ENCODE measurements at places on chromosomes 3 and 15.

- no peak for DNase-seq
These were observed 4.4 kb upstream of the SLC6A1 start for GRCh38 chr3:10988001-10988665.

DNA sequence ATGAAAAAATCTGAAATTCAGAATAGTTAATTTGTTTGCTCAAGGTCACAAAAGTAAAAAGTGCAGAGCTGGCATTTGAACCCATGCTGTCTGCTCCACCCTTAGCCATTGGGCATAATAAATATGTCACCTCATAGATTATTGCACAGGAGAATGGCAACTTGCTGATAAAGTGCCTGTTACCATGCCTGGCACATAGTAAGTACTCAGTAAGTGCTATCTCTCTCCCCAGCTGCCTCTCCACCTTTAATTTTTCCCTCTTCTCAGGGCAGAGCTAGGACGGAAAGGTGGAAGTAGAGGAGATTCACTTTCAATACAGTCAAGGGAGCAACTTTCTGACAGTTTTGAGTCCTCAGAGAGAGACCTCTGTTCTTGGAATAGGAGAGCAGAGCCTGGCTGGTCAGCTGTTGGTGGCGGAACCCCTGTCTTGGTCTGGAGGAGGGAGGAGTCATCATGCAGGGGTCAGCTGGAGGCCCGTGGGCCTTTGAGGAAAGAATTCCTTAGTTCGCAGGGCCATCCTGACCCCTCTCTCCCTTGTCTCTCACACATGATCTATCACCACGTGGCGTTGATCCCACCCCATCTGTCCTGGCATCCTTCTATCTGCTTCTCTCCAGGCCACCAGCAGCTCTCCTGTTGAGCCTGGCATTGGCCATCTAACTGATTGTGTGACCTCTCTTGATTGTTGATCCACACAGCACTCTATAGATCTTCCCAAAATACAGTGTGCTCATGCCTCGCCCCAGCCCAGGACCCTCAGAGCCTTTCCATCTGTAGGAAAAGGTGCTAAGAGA is 149.3 kb downstream of the RPLP1 start:
- DNase-seq: no peak

GRCh38 chr15:51281368-51281967 is 56.9 kb downstream of the CYP19A1 start:
- DNase-seq: peak; percentile 36

DNA sequence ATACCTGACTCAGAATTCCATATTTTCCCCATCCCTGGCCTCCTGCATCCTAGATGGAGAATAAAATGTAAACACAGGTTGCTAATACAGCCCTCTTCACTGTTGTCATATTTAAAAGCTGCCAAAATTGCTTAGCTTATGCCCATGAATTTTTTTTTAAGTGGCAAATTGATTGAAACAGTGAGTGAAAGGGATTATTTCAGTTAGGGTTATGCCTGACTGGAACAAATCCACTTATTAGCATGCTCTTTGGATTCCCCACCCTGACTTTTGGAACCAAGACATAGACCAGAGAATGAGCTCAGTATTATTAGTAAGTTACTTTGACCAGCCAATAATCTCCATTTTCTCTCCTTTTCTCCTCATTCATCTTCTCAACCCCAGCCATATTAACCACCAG is 244.7 kb downstream of the FEZF2 start:
- no peak for DNase-seq

DNA sequence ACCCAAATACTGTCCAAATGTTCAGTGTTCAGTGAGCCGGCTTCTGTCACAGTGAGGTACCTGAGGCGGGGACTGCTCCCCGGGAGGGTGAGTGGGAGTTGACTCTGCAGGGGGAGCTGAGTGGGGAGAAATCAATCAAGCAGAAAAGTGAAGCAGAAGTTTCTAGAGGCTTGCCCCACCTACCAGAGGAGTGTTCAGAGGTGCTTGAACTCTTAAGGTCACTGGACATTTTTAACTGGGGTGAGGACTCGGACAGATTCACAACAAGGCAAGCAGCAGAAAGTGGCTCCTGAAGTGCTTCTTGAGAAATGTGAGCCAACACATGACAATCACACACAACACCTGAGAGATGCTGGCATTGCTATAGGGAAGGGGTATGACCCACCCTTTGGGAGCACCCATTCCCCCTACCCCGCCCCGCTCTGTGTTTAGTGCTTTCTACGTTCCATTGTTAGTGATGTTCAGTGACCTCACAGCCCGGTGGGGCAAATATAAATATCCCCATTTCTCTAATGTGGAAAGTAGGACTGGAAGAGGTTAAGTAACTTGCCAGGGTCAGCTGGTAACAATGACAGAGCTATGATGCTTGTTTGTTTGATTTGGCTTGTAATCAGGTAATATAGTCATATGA is 48.6 kb upstream of the AKAP13 start:
- DNase-seq: no peak

DNA sequence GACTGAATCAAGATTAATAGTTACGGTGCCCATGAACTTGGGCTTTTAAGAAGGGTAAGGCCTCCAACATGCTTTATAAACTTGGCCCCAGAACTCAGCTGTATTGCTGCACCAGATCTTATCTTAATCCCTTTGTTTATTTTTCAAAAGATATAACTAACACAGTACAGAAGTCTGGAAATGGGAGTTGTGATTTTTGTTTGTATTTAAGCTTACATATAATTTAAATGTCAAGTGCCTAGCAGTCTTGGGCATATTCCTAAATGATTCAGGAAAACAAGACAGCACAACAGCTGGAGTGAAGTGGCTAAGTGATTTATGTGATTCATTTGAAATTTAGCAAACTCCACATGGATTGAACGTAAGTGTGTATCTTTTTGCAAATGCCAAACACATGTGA is 56.2 kb downstream of the NBEAL2 start:
- no peak for DNase-seq

DNA sequence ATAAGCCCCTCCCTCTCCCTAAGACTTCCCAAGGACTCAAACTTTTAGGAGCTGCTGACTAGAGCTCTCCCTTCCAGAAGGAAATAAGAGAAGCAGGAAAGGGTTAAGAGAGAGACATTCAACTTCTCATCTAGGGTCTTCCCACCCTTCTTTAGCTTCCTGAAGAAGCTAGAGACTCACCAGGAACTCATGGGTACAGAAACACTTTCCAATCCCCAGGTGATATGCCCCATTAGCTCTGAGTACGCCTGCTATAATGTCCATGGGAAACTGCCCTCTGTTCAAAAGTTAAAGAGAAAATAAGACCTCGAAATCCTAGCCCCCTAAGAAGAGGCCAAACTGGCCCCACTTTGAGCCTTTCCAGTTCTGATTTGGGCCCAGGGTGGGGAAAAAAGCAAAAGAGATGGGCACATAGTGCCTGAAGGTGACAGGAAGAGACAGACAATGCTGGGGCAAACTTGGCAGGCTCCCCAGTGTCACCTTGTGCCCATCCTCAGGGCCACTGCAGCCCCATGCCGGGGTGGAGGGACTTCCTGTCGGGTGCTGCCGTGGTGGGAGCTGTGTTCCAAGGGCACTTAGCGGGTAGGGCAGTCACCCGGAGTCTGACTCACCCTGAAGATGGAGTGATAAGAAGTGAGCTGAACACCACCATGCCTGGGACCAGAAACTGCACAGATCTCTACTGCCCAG is 29.5 kb downstream of the CCDC12 start:
- no peak for DNase-seq

DNA sequence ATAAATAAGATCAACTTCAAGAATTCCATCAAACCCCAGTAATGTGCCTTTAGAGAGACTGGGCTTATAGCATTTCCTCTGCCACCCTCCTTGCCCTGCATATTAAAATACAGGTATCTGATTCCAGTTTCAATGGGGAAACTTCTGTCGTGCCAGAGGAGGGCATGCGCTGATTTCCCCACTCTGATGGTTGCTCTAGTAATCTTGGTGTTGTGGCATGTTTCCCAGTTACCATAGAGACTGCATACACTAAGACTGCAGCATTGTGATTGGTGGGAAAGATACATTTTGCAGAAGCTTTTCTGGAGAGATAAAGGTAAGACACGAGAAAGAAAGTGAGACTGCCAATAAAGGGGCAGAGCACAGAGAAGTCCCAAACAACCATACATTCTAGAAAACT is 225.6 kb downstream of the TIGIT start:
- DNase-seq: peak; percentile 45

- peak; percentile 8 for DNase-seq
These were observed at the start of gene CFAP100 for GRCh38 chr3:126394179-126394976. Gene CFAP100, plus strand, starts transcription at chr3:126394909. Its CDS starts 1,092 bp downstream, at chr3:126396001.

- no peak for DNase-seq
These were observed 3.3 kb upstream of the ADAMTS9 start for GRCh38 chr3:64691051-64691450.

DNA sequence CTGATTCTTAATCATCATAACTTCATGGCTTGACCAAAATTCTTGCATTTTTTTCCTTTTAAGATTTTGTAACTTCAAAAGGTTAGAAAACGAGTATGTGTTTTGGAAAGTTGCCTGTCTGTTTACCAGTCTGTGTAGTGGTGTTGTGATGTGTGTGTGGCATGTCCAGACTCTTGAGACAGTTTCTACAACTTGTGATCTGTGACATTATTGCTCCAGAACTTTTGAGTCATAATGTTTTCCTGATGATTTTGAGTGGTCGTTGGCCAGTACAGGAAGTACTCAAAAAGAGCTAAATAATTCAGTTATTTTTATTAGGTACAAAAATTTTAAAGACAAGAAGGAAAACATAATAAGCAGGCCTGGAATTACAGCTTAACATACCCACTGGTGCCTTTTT is 229.0 kb upstream of the C2CD4B start:
- no peak for DNase-seq

DNA sequence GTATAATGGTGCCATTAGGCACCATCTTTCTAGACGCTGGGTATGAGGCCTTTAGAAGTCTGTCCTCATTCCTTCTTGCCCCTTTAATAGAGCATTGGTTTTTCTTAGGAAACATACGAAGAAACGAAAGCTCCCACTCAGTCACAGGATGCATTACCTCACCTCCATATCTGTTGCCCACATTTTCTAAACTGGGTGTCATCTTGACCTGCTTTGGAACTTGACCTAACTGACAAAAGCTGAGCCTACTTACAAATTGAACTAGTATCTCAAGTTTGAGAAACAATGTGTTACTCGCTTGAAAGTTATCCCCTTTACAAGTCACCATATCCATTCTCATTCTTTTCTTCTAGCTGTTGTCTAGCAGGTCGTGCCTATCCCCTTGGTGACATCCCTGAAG is 102.7 kb downstream of the VPS8 start:
- DNase-seq: no peak

- DNase-seq: no peak
These were observed 36.8 kb downstream of the ADAMTSL3 start for GRCh38 chr15:83690676-83691075.

- DNase-seq: no peak
These were observed 40.3 kb downstream of the DGKG start for GRCh38 chr3:186321746-186322145.

GRCh38 chr15:70323111-70323851 is 225.6 kb upstream of the TLE3 start:
- peak; percentile 87 for DNase-seq

GRCh38 chr3:168860028-168860427 is 764.3 kb upstream of the GOLIM4 start:
- no peak for DNase-seq

DNA sequence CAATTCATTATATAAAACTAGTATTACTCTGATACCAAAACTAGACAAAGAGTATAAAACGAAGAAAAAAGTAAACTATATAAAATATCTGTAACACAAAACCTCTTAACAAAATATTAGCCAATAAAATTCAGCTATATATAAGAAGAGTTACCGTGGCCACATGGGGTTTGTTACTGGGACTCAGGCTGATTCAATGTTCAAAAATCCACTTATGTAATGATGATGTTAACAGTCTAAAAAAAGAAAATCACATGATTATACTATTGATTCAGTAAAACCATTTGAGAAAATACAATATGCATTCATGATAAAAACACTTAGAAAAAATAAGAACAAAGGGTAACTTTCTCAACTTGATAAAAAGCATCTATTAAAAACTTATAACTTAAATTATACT is 18.3 kb downstream of the P2RY1 start:
- DNase-seq: peak; percentile 31

DNA sequence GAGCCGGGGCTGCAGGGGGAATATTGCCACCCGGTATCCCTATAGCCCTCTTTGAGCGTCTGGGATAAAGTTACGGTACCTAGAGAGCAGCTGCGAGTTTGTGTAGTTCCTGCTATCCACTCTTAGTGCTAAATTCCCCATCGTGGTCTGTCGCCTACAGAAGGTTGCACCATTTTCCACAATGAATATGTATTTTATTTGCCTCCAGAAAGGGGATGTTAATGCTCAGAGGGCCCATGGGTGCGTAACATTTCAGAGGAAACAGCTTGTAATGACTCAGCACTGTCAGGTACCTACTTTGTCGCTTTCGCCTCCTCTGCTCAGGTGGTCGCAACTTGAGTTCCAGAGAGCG is 1.1 kb downstream of the SLCO3A1 start:
- no peak for DNase-seq

DNA sequence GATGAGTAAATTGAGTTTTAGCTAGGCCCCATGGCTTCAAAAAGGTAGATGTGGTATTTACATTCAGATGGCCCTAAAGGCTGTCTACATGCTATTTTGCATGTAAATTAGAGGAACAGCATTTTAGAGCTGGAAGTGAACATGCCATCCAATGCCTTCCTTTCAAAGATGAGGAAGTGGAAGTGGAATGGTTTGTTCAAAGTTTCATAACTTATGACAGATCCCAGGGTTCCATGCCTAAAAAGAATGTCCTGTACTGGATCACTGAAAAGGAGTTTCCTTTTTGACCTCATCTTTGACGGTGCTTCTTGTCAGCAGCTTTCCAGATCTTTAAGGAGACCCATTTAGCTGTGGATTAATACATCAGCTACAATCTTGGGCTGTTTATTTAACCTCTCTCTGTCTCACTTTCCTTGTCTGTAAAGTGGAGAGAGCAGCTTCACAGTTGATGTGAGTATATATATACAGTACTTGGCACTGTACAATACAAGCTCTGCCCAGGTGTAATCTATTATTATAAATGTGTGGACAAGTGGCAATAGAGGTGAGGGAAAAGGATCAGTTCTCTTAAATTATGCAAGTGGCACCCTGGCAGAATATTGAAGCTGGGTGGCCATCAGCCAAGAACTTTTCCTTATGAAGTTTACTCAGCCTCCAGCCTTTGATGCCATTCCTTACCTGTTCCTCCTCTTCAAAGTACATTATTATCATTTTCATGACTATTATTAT is 68.7 kb upstream of the GOLGA8B start:
- DNase-seq: no peak

All from fibroblast of skin of abdomen (primary cell).